ENCODE measurements at places on chromosomes 2 and 18.

GRCh38 chr2:132392221-132392620 lies 24.4 kb upstream of the GPR39 start:
- no peak for DNase-seq

DNA sequence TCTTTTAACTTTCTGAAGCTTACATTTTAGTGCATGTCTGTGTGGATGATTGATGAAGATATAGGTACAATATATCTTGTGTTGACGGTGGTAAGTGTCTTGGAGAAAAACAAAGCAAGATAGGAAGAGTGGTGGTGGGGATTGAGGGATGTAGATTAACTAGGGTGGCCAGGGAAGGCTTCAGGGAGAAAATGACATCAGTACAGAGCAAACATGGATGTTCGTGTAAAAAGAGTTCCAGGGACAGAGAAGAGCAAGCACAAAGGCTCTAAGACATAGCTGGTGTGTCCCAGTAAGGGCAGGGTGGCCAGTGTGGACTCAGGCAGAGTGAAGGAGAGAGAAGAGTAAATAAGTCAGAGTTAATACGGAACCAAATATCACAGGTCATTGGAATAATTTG lies 2.7 kb upstream of the CERS6 start:
- no peak for DNase-seq

DNA sequence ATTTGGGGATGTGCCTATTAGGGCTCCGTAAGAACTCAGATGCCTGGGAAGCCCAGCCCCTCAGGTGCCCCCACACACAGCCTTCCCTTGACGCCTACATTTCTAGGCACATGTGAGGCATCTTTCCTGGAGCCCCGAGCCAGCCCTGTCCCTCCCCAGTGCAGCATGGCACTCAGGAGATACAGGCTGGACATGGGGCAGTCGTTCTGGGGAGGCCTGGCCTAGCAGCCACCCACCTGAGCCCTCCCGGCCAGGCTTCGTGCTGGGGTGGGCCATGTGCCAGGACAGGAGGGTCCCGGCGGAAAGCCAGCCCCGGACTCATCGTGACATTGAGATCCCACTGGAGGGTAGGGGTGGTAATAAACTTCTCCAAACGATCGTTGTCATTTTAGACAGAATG lies 15.2 kb downstream of the BOK start:
- no peak for DNase-seq

DNA sequence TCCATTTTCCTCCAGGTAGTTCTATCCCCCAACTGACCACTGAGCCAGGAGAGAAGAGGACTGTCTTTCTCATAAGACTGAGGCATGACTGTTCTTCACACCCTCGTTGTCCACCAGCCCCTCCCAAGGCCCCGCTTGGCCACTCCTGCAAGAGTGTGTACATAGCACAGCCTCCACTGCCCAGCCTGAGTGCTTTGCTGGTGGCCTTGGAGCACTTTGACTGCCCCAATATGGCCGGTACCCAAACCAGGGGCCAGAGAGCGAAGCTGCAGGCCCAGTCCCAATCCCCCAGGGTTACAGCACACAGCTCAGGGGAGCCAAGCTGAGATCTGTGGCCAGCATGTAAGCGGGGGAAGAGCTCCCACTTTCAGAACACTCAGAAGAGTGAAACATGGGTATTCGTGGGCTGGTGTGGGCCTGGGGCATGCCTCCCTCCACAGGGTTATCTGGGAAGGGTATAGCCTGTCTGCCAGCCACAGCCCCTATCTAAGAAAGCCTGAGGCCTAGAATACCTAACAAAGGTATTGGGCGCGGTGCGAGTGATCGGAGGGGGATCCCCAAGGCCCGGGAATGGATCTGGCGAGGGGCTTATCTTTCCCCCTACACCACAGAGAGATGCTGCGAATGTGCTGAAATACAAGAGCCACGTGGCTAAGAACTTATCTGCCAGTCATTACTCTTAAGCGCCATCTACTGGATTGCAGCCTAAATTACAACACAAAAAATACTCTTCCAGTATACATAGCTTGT lies 163.8 kb downstream of the WDPCP start:
- no peak for DNase-seq

DNA sequence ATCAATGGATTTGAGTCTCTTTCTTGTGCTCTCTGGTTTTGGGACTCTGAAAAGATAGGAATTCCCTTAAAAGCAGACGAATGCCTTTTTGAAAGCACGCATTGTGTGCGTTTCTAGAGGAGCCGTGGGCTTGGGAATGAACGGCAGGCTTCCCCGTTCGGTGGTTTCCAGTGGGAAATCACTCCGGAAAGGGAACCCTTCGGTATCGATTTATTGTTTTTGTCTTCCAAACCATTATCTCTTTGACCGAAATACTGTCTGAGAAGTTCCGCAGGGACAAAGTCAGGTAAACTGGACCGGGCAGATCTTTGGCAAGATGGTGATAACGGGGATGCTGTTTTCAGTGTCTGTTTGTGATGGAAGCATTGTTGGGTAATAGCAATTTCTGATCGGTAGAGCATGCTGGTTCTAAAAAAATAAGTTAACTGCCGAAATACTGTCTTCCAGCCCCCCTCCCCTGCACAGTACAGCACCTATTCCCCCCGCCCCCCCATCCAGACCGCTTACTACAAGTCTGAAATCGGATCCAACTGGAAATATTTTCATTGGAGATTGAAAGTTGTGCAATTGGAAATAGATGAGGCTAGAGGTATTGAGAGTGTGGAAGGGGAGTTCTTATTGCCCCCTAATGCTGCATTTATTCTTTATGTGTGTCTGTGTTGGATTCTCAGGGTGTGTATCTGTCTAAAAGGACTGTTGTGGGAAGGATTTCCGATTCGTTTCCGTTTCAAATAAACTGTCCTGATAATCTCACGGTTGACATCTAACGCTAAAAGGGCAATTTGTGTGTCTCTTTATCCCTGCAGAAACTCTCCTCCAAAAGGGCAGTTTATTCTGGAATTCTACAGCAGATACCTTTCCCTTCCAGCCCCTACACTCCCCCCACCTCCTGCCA lies 635 bp downstream of the SETBP1 start:
- DNase-seq: no peak

DNA sequence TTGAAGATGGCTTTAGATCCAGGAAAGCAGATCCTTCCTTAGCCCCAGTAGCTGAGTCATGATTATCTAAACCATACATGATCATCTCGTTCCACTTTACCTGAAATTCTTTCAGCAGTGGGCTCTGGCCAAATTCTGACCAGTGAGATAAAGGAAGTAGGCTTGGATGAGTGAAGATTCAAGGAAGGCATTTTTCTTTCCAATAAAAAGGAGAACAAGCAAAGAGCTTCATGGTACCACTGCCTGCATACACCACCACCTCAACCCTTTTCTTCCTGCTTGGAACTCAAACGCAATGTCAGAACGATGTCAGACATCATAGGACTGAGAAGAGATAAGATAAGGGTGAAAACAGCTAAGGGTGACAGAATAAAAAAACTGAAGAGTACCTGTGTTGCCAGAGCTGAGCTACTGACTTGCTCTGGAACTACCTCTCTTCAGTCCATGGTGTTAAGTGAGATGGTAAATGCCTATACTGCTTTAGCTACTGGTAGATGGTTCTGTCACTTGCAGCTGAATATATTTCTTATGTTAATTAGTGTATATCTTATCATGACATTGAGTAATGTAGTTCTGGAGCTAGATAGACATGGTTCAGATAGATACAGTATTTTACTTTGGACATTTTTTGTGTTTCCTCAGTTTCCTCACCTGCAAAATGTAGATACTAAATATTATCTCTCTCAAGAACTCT lies 58.7 kb upstream of the ACVR1 start:
- no peak for DNase-seq

DNA sequence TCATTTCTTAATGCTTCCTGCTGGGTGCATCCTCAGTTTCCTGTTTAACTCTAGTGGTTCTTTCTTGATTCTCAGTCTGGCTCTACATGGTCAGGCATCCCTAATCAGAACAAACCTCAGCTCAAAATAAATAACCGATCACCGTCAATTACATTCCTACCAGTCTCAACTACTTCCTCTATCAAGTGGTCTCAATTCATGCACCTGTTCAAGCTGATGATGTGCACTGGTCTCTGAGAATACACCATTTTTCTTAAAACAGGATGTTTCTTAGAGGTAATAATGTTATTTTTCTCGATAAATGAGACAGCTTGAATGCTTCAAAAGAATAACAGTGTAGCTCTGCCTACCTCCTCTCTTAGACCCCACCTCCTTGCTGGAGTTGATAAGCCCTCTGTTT lies 420.9 kb downstream of the SOCS6 start:
- DNase-seq: no peak

- no peak for DNase-seq
These were observed 18.0 kb downstream of the LRP1B start for GRCh38 chr2:142112757-142113221.

DNA sequence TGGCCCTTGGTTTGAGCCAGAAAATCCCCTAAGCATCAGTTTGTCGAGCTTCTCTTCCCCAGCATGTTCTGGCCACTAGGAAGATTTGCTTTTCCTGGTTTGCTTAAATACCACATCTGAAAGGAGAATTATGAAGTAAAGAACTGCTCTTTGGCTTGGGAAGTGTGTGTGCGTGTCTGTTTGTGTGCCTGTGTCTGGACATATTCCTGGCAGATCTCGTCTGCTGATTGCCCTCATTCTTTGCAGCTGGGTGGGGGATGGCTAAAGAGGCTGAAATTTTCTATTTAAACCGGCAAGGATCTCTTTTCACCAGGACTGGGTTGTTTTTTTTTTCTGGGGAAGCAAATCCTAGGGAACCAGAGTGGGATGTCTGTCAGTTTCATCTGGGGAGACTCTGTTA lies 57.3 kb upstream of the MBOAT2 start:
- no peak for DNase-seq

DNA sequence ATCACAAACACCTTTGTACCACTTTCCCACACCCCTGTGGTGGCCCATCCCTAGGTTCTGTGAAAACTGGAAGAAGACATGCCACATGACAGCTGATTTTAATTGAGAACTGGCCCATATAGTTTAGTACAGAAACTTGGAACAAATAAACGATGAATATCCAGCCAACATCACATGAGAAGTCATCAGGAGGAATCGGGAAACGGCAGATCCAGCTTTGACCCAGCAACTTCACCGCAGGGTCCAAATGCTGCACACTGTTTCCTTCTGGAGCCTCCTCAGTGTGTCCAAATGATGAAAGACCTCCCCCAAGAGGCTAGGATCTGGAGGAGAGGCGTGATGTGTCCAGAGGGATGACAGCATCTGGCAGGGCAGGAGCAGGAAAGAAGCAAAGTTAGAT lies 75.5 kb downstream of the COPS8 start:
- DNase-seq: no peak

DNA sequence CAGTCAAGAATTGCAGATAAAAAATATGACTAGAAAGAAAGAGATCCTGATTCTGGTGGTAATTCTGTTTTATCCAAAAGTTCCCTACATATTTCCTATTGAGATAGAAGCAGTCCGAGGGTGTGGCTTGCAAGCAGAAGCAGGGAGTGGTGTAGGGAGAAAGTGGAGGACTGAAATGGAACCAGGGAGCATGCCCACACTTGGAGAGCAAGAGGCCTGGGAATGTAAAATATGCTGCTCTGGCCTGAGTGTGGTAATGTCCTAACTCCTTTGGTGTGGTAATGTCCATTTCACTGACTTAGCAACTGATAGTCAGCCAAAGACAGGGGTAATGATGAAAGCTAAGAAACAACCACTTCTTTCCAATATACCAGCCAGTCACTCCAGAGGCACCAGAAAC lies 30.1 kb upstream of the FMNL2 start:
- no peak for DNase-seq

GRCh38 chr2:126616606-126617069 lies 39.3 kb upstream of the GYPC start:
- DNase-seq: no peak

- DNase-seq: no peak
These were observed 107.5 kb downstream of the SPP2 start for GRCh38 chr2:234157817-234158588.

DNA sequence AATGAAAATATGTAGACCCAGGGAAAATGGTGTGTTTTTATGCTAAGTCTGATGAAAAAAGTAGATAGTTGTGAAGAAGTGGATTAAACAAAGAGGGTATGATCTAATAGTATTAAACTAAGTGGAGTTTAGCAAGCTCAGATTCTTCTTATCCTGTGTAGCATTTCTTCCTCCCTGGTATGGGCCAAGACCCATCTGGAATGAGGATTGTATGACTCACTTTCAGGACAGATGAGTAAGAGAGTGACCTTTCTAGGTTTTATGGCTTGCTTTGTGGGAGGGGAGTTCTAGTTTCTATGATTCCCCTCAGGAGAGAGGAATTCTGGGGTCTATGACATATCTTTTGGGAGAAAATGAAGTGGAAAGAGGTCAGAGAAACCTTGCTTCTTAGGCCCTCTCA lies 550.1 kb downstream of the SPAG16 start:
- no peak for DNase-seq

DNA sequence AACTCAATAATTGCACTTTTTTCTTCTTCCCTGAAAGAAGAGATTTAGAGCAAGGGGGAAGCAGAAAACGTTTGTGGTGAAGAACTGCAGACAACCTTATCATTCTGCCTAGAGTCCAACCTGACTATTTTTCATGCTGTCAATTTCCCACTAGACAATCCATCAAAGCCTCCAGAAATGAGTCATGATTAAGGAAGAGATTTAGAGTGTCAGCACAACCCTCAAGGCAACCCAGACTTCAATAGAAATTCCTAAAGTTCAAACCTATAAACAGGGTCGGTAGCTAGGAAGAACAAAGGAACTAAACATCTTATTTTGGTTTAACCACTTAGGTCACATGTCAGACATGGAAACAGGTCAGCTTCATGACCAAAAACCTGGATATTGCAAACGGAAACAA lies 86.9 kb downstream of the SLC25A12 start:
- DNase-seq: no peak

GRCh38 chr2:102063487-102063911 lies 71.7 kb downstream of the IL1R2 start:
- no peak for DNase-seq

DNA sequence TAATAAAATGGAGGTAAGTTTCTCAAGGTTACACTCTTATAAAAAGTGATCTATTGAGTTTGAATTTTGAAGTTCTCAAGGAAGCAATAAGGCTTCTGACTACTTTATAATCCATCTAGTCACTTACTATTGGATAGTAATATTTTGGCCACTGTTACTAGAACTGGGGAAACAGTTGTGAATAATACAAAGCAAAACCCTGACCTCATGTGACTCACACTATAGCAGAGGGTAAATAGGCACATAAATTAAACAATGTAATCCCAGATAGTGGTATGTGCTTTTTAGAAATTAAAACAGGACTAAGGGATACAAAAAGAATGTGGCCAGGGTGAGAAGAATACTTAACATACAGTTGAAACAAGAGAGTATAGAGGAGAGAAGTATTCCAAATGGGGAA lies 78.6 kb downstream of the CALCRL start:
- DNase-seq: no peak

- DNase-seq: no peak
These were observed 626.2 kb upstream of the CDH7 start for GRCh38 chr18:65124633-65125032.

GRCh38 chr2:207478572-207478971 lies 51.2 kb upstream of the CREB1 start:
- DNase-seq: no peak

GRCh38 chr2:241772063-241772499 lies 4.5 kb upstream of the GAL3ST2 start:
- DNase-seq: no peak
